Renal cortex interstitium (tissue), 15 donors: ENCODE measurements at places on chromosomes 13 and 19. TPM values are rescaled to one million over a fixed set of nuclear protein-coding genes. Genes with fewer than 3 reads are reported as not detected.

Gene ADAMTSL5
- polyA plus RNA-seq, result 0.47 TPM

Gene ZNF615
- 15.7 TPM for polyA plus RNA-seq

Gene GPR12
- 0.09 TPM for polyA plus RNA-seq

Gene TMC4
- polyA plus RNA-seq, result 50.0 TPM

Gene MTRF1
- polyA plus RNA-seq, result 16.0 TPM

Gene CD22
- polyA plus RNA-seq, result 12.5 TPM

Gene PNMA8B
- polyA plus RNA-seq, result 5.5 TPM

Gene OR10H1
- 0.08 TPM for polyA plus RNA-seq

Gene S1PR5
- 0.78 TPM for polyA plus RNA-seq

Gene ZNF556
- 1.5 TPM for polyA plus RNA-seq

Gene GFY
- polyA plus RNA-seq, result not detected

Gene RCBTB2
- 58.1 TPM for polyA plus RNA-seq

Gene PSG5
- polyA plus RNA-seq, result not detected

Gene IGFL2
- polyA plus RNA-seq, result not detected

DNA sequence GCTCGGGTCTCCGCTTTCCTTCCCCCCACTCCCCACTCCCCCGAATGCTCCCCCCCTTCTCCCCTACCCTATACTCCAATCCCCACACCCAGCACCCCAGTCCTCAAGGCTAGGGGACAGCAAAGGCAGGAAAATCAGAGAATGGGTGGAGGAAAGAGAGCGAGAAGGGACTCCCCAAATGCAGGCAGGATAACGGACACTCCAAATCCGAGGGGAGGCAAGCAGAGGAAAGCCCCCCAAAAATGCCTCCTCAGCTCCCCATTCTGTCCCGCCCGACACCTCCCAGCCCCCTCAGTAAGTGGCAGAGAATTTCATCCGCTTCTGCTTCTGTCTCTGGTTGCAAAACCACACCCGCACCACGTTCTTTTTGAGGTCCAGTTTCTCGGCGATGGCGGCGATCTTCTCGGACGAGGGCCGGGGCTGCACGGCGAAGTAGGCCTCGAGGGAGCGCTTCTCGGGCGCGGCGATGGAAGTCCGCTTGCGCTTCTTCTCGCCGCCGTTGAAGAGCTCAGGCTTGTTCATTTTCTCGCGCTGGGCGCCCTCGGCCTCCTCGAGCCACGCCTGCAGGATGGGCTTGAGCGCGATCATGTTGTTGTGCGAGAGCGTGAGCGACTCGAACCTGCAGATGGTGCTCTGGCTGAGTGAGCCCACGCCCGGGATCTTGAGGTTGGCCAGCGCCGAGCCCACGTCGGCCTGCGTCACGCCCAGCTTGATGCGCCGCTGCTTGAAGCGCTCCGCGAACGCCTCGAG is 2.1 kb downstream of the POU4F1 start:
- no peak for DNase-seq

- no peak for DNase-seq
These were observed 103.5 kb upstream of the AKAP11 start for GRCh38 chr13:42168496-42168895.

- no peak for DNase-seq
These were observed 235.1 kb downstream of the UQCRFS1 start for GRCh38 chr19:28977826-28978225.

- no peak for DNase-seq
These were observed 232.9 kb downstream of the LHFPL6 start for GRCh38 chr13:39370048-39370447.

DNA sequence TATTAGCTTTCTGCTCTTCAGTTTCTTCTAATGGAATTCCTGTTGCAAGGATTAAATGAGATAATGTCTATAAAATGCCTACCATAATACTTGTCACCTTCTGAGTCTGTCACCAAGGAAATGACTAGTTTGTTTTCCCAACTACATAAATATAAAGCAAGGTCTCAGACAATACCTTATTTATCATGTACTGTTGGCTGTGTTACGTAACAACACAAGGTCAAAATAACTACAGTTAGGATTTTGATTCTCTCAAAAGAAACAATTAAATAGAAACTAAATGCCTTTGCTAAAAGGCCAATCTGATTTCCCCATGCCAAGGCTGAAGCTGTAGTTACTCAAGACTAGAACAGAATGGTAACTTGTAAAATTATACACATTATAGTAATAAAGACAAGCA is 134.5 kb downstream of the PCDH9 start:
- DNase-seq, result no peak

GRCh38 chr13:41356786-41357185 is 45.7 kb downstream of the NAA16 start:
- no peak for DNase-seq

DNA sequence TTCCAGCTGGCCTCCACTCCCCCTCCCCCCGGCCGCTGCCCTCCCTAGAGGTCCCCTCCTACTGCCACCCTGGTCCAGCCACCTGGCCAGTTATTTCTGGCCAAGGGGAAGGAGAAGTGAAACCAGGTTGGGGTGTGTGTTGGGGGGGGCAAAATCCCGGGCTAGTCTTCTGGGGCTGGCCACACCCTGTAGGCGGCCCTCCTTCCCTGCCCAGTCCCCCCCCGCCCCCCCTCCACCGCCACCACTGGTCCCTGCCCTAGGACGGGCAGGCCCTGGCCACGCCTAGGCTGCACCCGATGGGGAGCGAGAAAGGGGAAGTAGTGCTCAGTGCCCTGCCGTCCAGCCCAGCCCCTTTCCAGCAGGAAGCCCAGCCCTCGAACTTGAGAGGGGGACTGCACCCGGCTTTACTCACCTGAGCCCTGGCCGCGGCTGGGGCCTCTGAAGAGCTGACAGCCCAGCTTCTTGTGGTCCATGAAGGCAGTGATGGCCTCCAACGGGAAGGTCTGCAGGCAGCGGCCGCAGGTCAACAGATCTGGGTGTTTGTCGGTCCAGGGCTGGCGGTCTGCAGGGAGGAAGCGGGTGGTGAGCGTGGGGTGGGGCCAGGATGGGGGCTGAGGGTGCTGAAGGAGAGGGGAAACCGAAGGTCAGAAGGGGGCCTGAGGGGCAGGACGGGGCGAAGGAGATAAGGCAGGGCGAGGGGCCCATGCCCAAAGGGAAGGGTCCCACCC is 813 bp downstream of the ZNF296 start:
- DNase-seq, result no peak

DNA sequence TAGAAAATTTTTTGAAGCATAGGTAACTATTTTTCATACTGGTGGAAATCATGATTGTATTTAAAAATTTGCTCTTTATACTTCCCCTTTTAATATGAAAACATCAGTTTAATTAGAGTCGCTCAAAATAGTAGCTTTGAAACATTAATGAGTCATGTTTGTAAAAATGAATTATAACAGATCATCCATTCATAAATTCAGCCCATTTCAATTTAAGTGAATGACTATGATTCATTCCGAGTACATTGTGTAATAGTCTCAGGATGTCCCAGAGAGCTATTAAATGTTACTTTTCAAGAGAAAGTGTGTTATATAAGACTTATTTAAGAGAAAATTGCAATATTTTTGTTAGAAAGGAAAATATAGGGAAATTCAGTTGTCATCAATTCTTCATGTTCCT is 111.0 kb downstream of the FNDC3A start:
- no peak for DNase-seq

- DNase-seq, result no peak
These were observed 28.8 kb downstream of the FOXO1 start for GRCh38 chr13:40637643-40638042.

DNA sequence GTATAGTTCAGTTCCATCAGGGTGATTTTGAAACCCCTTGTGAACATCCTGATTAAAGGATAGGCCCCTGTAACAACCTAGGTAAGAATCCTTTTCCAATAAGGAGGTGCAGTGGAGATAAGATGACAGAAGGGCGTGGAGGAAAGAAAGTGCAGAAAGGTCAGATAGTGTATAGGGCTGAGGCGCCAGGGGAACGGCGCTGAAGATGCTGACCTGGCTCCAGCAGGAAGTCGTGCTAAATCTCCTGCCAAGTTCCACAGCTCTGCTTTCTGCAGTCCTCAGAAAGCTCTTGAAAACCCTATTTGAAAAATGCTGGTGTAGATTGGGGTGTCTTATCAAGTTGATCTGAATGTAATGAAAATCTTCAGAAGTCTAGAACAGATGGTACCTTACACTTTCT is 221.7 kb downstream of the COG6 start:
- no peak for DNase-seq

DNA sequence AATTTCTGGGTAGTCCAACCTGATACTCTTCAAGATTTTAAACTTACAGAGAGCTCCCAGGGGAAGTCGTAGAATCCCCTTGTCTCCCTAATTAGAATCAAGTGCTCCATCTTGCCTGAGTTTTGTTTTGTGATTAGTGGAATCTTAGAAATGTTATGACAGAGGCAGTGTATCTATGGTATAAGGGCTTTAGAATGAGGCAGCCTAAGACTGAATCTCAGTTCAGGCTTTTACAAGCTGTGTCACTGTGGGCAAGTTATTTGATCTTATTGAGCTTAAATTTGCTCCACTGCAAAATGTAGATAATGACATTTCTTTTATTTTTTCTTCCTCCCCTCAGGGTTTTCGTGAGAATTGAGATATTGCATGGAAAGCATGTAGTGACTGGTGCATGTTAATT is 215.5 kb downstream of the POSTN start:
- no peak for DNase-seq

DNA sequence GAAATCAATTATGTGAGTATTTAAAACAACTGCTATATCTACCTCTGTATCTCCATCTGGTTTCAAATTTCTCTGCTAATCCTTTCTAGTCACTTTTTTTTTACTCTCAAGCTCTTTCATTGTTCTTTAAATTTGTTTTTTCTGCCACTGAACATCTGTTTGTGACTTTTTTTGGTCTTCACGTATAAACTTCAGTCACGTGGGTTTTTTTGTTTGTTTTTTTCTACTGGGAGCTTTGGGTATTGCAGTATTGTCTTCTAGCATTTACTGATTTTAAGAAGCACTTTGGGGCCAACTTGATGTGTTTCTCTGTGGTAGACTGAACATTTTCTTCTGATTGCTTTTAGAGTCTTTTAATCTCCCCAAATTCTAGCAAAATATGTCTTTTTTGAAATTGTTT is 262.6 kb upstream of the RXFP2 start:
- no peak for DNase-seq

GRCh38 chr19:10508707-10509106 is 5.6 kb upstream of the KEAP1 start:
- no peak for DNase-seq

DNA sequence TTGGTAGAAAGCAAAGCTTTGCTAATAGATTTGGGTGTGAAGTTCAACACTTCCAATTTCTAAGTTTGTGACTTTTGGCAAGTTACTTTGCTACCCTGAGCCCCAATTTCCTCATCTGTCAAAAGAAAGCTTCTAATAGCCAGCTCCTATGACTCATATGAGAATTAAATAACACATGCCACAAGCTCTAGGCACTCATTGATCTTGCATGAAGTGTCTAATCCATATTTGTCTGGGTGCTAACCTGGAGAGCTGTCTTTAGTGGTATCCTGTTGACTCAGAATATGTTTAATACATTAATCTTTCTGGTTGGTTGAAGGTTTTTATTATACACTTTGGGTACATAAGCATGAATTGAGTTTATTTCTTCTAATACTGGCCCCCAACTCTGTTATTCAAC is 188.8 kb downstream of the POSTN start:
- DNase-seq, result no peak

- no peak for DNase-seq
These were observed 17.5 kb downstream of the DYRK1B start for GRCh38 chr19:39816287-39817048.

- DNase-seq, result no peak
These were observed 5.3 kb downstream of the DENND1C start for GRCh38 chr19:6476155-6476895.

DNA sequence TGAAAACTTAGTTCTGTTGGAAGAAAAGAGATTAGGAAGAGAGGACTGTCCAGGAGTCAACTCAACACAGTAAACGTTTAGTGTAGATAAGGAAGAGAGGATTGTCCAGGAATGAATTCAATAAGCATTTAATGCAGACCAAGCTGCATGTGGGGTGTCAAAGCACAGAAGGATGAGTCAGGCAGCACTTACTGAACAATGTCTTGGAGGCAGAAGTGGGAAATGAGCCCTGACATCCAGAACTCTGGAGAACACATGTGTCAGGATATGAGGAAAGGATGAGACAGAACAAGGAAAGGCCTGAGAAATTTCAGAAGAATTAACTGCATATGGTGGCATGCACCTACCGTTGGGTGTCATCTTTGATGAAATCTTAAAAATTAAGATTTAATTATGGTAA is 429.2 kb upstream of the HTR2A start:
- no peak for DNase-seq

DNA sequence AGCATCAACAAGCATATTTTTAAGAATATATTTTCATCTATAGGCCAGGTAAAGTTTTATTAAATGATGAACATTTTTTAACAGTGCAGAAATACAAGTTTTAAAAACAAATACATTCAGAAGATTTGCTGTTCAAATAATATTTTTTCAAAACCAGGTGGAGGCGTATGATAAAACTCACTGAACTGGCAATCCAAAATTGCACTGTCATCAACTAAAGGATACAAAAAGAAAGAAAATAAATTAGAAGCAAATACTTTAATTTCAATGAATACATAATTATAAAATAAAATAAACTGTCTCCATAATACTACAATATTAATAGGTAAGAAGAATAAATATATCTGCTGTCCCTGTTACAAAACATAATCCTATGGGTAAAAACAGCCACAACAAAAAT is 21.2 kb downstream of the SPRYD7 start:
- no peak for DNase-seq

- DNase-seq, result peak; percentile 91
These were observed at the start of gene ZNF229 for GRCh38 chr19:44447916-44448674. Gene ZNF229, minus strand, starts transcription at chr19:44448472. Its CDS starts 5,625 bp downstream, at chr19:44442847.

DNA sequence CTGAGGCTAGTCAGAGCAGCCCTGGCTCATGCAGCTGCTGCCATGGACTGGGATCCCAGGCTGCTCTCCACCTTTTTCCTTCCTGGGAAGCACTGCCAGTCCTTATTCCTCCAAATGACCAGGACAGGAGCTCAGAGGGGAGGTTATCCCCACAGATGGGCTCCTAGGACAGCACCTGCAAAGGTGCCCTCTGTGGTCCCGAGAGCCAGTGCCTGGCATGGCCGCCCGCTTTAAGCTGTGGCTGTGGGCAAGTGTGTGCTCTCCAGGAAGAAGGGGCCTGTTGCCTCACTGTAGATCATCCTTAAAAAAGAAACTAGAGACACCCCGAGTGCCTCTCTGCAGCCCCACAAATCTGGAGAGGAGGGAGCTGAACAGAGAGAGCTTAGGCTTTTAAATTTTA is 83.6 kb downstream of the C1QTNF9 start:
- DNase-seq, result no peak

DNA sequence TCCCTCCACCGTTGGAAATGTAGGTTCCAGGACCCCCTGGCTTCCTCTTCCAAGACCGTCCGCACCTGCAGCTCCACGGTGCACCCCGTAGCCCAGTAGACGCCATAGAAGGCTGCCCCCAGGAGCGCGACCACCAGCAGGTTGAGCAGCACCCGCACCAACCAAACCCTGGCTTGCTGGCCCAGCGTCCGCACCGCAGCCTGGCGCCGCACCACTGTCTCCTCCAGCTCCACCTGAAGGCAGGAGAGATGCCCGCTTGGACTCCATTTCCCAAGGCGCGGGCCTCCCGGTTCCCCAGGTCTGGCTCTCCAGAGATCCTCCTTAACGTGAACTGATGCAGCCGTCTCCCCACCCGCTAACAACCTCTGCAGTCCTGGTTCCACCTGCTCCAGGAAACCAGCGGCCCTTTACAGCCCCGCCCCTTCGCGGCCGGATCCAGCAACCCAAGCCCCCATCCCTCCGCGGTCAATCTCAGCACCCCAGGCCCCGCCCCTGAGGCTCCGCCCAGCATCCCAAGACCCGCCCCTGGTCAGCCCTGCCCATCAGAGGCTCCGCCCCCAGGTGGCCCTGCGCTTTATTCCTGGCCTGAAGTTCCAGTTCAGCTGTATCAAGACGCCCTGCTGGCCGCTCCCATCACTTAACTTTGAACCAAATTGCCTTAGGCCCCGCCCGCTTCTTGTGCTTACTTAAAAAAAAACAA is 5.0 kb upstream of the LENG1 start:
- DNase-seq, result no peak
